ENCODE measurements at places on chromosomes 5 and 9.

GRCh38 chr5:123203105-123203800 is 114.2 kb downstream of the PRDM6 start:
- no peak for DNase-seq

GRCh38 chr9:71096421-71097108 is 24.9 kb downstream of the TRPM3 start:
- DNase-seq = no peak

DNA sequence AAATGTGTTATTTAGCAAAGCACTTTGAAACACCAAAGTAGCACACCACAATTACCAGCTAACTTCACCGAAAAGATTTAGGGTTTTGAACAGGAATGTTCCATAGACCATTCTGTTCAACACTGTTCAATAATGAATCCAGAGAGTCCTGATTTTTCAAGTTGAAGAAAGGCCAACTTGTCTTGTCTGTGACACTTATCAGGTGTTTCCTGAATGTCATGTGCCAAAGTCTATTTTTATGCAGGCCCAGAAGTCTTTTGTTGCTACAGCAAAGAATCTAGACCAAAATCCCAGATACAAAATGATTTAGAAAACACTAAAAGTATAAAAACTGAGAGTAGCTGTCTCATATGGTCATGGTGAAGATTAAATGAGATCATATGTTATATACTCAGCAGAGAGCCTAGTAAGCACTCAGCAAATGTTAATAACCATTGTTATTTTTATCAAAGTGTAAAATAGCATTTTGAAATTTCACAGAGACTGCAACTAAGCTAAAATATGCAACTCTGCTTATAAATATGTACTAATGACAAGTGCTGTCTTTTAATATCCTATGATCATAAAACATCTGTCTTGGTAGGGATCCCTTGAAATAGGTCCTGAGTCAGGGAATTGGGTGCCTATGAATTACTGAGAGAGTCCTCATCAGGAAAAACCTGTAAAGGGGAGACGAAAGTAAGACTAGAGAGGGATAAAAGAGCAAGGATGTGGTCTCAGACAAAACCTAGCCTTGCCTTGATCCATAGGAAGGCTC is 122.4 kb upstream of the SLC12A2 start:
- no peak for DNase-seq

DNA sequence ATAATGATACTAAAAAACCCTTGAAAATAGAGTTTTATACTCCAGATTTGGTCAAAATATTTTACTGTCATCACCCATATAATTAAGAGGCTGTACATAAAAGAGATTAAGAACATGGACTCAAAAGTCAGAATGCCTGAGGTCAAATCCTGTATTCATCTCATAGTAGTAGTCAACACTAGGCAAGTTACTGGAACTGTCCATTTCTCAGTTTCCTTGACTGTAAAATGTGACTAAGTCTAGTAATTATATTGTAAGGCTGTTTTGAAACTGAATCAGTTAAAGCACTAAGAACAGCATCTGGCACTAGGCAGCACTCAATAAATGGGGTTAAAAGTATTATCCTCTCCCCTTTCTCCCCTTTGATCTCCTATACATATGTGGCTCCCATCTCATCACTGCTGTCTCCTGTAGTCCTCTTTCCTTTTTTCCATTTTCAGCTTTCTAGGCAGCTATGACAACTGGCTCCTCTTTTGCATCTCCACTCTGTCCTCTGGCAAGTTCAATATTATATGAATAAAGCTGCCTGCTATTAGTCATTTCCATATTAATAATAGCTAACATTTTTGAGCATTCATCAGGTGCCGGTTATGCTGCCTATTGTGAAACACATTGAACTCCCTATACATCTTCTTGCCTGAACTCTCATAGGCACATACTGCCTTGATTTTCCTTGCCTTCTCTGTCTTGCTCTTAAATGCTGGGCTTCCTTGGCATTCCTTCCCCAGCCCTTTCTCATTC is 185.8 kb upstream of the NREP start:
- DNase-seq = no peak

GRCh38 chr5:17151686-17152085 is 65.7 kb upstream of the BASP1 start:
- no peak for DNase-seq

DNA sequence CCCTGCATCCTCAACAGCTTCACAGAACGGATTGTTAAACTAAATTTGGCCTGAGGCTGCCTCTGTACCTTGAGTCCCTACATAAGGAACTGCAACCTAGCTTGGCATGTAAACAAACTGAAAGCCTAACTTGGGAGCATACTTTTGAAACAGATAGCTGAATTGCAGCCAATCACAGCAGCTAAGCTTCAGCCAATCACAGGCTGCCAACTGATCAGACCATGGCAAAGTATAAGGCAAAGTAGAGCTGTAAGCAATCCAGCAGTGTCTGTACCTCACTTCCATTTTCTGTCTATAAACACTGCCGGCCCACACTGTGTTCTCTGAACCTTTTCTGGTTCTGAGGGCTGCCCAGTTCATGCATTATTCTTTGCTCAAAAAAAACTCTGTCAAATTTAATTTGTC is 8.9 kb upstream of the ZNF483 start:
- DNase-seq = no peak

DNA sequence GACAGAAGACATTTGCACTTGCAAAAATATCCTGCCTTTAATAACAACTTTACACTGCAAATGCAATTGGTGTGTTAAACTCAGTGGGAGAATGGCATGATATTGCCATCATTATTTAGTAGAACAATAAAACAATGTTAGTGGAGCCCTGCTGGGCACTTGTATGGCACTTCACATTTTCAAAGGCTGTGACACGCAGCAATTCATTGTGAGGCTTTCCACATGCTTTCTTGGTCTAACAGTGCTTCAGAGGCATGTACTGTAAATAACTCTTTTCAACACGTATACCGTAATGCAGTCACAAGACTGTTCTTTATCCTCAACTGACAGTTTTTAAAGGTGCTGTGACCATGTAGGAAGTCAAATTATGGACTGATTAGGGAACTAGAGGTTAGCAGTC is 155.5 kb upstream of the EPB41L4A start:
- no peak for DNase-seq

DNA sequence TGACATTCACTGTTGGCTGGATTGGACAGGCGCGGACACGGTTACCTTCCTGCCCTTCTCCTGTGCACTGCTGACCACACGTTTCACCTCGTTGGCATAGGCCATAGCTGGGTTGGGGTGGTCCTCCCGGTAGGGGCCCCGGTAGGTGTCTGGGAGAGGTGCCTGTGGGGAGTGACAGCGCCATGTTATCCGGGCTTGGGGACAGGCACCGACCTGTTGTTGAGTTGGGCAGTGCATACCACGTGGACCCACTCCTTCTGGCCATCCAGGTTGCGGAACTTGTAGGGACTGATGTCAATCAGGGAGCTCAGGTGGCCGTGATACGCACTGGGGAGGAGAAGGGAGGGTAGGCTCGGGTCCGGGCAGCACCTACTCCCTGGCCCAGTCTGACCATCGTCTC is 8.2 kb downstream of the PHYKPL start:
- DNase-seq = no peak

DNA sequence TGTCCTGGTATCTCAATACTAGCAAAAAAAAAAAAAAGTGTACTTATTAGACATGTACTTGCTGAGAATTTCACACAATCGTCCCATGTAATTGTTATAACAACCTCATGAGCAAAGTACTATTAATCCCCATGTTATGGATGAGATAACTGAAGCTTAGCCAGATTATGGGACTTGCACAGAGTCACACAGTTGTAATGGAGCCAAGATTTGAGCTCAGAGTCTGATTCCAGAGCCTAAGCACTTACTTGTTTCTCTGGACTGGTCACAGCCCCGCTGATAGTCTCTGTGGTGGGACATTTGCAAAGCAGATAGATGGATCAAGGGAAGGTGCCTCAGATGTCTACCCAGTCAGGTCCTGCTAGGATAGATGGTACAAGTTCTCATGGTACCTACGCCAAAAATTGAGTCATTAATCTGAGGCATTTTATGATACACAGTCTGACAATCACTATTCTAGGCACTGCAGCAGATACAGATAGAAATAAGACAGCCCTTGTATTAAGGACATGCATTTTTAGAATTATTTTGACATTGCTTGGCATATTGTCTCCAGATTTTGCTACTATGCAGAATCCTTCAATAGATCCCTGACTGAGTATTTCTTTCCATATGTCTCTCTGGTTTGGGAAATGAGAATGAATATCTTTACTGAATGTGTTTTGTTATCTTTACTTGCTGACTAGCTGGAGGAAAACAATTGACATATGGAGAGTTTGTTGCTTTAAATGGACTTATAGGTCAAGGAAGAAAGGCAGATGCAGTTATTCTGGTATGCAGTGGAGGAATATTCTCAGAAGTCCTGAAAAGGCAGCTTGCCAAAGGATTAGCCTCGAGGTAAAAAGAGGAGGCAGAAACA is 149.5 kb downstream of the ADAMTSL1 start:
- no peak for DNase-seq

DNA sequence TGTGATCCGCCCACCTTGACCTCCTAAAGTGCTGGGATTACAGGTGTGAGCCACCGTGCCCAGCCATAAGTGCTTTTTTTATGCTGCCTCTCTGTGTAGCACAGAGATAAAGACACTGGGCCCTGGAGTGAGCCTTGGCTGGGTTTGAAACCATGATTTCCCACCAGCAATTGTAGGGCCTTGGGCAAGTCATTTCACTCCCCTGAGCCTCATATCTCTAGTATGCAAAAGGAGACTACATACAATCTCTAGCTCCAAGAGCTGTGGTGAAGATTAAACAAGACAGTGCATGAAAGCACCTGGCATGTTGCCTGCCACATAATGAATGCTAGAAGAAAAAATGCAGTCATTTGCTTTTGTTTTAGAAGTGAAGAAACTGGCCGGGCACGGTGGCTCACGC is 3.9 kb downstream of the FABP6 start:
- DNase-seq = no peak

DNA sequence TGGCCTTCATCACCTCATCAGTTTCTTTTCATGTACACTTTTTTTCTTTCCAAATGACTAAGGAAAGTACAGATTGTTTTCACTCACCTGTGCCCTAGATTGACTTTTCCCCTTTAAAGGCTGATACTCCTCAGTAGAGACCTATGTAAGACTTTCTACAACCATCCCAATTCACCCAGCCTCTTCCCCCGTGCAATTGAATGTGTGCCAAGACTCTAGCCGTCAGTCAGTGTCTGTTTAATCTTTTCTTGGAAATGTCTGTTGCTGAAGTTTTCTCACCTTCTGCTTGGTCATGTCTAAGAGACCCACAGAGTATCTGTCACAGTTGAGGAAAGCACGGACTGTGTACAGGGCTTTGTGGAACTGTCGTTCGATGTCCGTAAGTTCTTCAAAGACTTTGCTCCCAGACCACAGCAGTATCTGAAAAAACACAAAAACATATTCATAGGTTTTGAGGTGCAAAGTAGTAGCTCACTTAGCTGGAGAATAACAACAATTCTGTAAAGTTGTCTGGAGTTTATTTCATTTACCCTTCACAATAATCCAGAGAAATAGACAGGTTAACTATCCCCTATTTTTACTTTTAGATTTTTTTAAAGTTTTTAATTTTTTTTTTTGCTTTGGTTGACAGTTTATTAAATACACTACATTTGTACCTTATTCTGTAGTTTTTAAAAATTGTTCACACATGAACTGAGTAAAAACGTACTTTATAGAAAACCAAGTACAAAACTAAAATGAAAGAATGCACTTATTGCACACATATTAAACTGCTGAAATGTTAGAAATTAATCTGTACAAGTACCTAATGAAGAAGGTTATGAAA is 13.6 kb downstream of the PDE6A start:
- no peak for DNase-seq

- no peak for DNase-seq
Measured at GRCh38 chr9:136847088-136847825, 2.0 kb upstream of the PHPT1 start.

DNA sequence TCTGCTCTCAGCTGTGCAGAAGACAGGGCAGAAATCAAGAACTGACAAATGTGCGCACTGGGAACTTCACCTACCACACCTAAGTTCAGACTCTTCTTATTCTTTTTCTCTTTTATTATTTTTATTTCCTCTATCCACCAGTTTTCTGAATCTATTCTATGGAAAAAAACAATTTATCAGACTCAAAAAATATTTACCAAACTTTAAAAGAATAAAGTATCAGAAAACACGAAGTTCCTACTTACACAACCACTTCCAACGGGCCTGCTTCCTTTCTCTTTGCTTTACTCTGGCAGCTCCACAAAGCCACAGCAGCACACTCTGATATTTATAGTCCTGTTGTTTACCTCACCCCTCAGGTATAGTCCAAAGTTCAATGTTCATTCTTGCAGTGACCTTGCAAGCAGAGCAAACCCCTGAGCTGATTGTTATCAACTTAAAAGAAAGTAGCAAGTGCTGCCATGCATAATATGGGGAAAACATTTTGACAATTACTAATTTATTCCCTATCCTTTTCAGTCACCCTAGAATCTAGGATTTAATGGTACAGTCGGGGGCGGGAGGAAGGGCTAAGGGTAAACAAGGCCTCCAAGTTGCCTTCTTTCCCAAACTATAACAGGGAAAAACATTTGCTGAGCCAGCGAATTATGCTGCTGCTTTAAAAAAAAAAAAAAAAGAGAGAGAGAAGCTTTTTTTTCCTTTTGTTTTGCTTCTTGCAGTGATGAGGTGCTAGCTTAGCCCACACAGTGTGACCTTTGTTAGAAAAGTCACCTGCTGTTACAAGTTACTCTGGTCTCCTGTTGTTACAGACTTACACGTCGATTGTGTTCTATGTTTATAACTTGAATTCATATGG is at the start of gene SELENOP:
Gene SELENOP (minus strand): TSS at position 302 of the 856 bp plus-strand sequence. CDS start 3,539 bp downstream, outside the sequence.
- no peak for DNase-seq

GRCh38 chr5:5343568-5343967 is 78.9 kb upstream of the ICE1 start:
- no peak for DNase-seq

DNA sequence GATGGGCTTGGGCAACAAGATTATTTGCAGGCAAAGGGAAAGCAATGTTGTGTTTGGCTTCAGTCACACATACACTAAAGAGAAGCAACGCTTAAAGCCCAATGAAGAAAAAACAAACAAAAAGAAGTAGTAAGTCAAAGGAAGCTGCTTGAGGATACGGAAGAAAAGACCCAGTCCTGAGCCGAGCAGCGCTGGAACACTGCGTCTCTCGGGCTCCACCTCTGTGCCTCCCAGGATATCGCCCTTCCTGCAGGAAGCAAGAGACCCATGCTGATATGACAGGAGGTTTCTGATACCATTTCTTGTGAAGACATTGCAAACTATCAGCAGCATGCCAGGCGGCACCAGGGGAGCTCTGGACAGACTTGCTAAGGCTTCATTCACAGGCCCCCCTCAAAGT is 9.9 kb downstream of the GNAQ start:
- DNase-seq = no peak

GRCh38 chr5:141465351-141465750 is 10.4 kb upstream of the PCDHGC3 start:
- DNase-seq = no peak

- DNase-seq = no peak
Measured at GRCh38 chr5:75340714-75341478, 3.9 kb downstream of the HMGCR start.

DNA sequence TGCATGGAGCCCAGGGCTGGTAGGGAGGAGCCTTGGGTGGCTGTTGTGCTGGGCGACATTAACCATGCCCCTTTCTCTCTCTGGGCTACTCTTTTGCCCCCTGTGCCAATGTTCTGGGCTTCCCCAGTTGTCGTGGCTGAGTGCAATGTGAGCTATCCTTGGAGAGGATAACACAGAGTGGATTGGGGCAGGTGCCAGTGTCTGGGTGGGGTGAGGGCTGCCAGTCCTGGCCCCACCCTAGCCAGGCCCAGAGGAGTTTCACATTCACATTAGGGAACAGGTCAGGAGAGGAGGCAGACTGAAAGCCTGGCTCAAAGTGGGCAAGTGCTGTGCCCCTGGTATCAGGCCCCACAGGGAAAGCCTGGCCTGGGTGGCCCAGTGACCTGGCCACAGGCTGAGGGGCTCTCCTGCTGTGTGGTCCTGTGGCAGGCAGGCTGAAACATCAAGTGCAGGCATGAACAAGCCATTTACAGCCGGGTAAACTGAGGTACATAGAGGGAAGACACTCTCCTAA is 7.5 kb upstream of the NDST1 start:
- DNase-seq = no peak
